ENCODE measurements at places on chromosomes 7 and 10.

DNA sequence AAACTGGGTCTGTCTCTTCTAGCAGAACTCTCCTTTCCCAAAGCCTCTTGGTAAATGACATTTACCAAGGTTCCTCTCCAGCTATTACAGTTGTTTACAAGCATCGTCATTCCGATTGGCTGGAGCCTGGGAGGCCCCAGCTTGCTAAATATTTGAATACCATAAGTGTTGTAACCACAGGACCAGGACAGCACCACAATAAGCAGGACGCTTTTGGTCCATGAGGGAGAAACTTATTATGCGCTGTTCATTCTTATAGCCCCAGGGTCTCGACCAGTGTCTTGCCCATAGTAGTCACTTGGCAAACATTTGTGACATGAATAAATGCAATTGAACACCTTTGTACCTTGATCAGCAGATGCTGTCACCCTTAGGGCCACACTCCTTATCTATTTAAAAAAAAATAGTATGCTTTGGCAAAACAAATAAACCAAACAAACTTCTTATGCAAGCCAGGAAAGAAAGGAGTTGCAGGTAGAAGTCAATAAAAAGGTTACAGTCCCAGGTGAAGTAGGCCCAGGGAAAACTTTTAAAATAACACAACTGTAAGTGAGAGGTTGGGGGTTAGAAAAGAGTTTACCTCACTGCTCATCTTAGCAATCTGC lies 32.8 kb downstream of the NRAP start:
- no peak for DNase-seq

- no peak for DNase-seq
Observed at GRCh38 chr7:5452937-5453540, 29.4 kb upstream of the TNRC18 start.

- DNase-seq = no peak
Observed at GRCh38 chr10:24153537-24153936, 55.4 kb upstream of the KIAA1217 start.

DNA sequence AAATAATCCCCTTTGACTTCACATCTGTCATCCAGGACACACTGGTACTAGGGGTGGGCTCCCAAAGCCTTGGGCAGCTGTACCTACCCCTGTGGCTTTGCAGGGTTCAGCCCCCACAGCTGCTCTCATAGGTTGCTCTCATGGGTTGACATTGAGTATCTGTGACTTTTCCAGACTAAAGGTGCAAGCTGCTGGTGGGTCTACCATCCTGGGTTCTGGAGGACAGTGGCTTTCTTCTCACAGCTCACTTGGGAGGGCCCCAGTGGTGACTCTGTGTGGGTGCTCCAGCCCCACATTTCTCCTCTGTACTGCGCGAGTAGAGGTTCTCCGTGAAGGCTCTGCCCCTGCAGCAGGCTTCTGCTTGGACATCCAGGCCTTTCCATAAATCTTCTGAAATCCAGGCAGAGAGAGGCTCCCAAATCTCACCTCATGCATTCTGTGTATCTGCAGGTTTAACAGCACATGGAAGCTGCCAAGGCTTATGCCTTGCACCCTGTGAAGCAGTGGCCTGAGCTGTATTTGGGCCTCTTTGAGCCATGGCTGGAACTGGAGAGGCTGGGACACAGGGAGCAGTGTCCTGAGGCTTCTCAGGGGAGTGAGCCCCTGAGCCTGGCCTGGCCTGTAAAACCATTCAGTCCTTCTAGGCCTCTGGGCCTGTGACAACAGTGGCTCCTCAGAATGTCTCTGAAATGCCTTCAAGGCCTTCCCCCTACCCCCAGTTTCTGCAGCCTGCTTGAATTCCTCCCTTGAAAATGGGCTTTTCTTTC lies 52.2 kb downstream of the TRIM24 start:
- DNase-seq = no peak

DNA sequence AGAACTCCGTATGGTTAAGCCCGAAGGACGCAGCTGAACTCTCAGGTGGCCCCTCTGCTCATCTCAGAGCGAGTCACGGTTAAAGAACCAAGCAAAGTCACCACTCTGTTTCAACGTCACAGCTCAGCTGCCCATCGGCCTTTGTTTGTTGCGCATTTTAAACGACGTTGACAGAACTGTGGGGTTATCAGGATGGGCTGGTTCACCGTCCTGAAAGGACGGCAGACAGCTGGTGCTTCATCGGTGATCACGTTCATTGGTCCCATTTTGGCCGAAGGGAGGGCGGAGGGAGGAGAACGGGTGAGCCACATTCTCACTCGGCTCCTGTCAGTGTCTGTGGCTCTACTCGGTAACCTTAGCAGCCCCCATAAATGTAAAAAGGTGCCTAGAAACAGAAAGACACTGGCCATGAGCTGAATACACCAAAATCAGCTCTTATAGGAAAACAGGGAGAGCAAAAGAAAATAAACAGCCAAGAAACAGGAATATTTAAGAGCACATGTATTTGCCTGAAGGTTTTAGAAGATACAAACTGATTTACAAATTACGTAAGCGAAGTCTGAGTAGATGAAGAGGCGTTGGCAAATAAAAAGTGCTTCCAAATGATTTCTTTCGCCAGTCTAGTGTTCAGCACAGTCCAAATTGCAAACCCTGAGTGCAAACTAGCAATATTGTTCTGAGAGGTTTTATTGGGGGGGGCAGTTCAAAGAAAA lies 8.4 kb downstream of the PRKAG2 start:
- DNase-seq = no peak

DNA sequence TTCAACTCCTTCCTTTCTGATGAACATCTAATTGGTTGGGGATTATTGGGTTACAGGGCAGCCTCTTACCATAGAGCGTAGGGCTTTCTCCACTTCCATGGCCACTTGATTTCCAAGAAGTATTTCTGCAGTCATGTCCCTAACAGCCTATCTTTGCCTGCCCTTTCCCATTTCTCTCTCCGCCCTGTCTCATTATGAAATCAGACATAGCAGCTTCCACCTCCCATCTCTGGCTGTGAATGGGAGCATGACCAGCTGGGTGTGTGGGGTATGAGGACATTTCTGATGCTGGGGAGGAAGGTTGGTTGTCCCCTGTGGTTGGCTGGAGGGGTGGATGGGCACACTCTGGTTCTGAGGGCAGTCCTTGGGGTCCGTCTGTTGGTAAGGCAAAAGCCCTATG lies 41.2 kb downstream of the ADCYAP1R1 start:
- no peak for DNase-seq

- DNase-seq = no peak
Observed at GRCh38 chr7:12110425-12110824, 100.7 kb upstream of the TMEM106B start.

DNA sequence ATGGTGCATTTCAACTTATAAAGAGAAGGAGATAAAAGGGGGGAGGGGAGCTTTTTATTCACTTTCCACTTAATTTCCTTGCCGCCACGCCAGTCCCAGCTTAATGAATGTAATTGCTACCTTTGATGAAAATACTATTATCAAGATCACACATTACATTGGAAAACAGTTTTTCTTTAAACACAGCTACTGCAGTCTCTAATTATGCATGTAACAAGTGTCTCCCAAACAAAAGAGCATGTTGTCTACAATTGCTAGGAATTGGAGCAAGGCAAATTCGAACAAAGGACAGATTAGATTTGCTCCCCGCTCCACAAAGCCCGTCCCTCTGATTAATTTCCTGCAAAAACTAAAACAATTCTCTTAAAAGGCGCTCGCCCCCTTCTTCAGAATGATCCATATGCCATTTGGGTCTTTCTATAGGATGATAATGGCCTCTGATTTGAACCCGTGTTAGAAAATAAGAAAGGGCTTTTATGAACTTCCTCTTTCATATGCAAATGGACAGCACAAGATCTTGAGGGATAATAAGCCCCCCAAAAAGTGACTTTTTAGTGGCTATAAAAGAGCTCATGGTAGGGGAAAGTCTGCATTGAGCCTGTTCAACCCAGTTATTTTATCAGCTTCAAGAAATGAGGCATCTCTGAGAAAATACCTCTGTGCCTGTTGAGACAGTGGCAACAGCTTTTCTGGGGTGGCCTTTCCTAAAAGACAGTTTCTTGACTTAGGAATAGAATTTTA lies 60.6 kb downstream of the ACADSB start:
- DNase-seq = no peak

- no peak for DNase-seq
Observed at GRCh38 chr10:33900596-33900995, 566.1 kb upstream of the NRP1 start.

- DNase-seq = no peak
Observed at GRCh38 chr7:132751244-132751647, 175.0 kb upstream of the PLXNA4 start.

DNA sequence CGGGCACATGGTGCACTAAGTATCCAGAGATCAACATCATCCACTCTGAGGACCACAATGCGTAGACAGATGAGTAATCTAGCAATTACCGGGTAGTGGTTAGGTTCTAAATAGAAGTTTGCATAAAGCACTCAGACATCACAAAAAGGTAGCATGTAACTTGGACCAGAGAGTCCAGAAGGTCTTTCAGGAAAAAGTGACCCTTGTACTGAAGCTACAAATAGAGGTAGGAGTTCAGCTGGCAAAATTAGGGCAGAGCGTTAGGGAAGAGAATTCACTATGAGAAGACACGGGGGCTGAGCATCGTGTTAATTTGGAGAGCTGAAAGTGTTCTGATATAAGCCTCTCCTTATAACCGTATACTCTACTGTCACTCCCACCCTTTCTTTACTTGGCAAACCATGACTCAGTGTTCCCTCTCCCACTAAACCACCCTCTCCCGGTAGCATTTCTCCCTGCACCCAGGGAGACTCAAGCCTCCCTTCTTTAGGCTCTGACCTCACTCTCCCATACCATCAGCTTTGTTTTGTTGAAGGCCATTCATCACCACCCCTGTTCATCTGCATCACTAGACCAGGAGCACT lies 222.2 kb upstream of the FZD1 start:
- DNase-seq = no peak

DNA sequence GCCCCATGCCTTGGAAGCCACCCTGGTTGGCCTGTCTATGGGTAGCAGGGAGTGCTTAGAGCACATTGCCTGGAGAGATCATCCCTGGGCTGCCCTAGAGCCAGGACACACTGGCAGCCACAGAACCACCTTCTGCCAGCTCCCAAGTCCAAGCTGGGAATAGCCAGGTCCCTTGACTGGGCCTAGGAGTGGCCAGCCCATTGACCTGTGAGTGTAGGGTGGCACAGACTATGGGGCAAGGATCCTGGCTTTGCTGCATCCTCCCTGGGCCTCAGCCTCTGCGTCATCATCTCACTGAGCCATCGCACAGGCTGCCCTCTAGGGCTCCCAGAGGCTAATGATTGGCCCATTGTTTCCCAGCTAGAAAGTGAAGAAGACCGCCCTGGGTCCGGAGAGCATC lies 7.0 kb downstream of the AQP1 start:
- DNase-seq = no peak

DNA sequence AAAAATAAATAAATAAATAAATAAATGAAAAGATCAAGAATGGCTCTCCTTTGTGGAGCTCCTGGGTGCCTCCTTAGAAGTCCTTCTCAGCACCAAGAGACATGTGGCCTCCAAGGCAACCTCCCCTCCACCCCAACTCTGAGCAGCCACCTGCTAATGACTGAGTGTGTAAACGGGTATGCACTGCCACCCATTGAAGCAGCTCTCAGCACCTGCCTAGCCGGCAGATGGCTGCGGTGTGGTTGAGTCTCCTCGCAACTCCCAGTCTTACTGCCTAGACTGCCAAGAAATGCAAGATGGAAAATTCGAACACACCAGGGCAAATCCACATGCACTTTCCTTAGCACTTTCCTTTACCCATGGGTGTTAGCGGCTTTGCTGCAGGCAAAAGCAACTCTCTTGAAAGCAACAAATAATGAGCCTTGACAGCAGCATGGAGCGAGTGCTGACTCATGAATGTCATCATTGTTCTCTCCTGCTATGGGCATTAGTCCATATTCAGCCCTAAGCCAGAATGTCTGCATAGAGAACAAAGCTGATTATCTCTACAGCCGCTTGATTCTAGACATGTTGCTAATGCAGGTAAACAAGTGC lies 913.9 kb upstream of the AUTS2 start:
- no peak for DNase-seq

GRCh38 chr10:110471566-110472139 lies 26.1 kb upstream of the DUSP5 start:
- no peak for DNase-seq

- no peak for DNase-seq
Observed at GRCh38 chr10:127908106-127908958, 1.4 kb downstream of the PTPRE start.

GRCh38 chr7:41491308-41491707 lies 211.6 kb downstream of the INHBA start:
- DNase-seq = no peak

DNA sequence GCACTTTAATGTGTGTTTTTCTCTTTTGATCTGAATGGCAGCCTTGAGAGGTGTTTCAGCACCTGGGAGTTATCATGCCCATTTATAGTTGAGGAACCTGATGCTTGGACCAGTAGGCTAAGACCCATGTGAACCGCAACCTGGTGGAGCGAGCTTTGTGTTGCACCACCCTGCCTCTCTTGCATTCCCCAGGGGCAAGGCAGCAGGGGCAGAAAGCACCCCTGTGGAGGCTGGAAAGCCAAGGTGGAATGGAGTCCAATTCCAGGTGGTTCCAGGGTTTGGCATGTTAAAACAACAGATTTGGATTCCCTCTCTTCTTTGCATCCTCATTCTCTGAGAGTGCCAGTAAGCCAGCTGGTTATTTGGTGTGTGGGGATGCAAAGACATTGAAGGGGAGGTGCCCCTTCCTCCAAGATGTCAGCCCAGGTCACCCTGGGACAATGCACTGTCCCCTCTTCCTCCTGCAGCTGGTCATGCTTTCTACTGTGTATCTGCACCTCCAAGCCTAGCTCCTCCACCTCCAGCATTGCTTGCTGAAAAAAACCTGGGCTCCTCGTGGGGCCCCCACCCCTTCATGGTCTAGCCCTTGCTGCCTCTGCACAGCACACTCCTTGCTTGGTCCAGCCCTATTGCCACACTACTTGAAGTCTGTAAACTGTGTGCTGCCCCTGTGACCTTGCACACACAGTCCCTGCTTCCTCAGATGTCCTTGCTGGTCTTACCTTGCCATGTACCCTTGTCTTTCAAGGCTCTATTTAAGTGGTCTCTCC lies 5.6 kb upstream of the CDH23 start:
- DNase-seq = no peak

DNA sequence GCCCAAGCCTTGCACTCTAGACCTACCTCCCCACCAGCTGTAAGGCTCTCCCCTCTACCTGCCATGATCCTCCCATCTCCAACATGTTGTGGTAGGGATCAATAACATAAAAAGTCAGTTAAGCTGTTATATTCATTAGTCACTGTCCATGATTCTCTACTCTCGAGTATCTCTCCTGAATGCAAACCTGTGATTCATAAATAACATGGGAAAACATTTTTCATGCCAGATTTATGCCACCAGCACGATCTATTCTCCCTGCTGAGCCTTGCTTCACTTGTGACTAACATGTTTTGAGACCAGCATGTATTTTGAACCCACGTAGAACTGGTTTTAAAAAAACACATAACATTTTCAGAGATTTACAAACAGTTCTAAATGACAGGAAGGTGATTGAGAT lies 30.3 kb downstream of the TMEM168 start:
- DNase-seq = no peak

GRCh38 chr10:85558533-85558932 lies 808.1 kb downstream of the GRID1 start:
- no peak for DNase-seq

DNA sequence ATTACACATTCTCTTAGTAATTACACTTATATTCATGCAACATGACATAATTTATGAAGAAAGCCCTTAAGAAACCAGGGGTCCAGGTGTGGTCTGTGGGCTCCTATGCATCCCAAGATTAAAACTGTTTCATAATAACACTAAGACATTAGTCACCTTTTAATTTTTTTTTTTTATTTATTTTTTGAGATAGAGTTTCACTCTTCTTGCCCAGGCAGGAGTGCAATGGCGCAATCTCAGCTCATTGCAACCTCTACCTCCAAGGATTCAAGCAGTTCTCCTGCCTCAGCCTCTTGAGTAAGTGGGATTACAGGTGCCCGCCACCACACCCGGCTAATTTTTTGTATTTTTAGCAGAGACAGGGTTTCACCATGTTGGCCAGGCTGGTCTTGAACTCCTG lies 12.5 kb downstream of the GDI2 start:
- DNase-seq = no peak

Measured in CD4-positive, alpha-beta T cell treated with Interferon alpha-2 for 1 hour (primary cell).